ENCODE measurements at places on chromosomes 3 and 15.

- no peak for DNase-seq
Observed at GRCh38 chr15:48143856-48144255, 23.1 kb downstream of the SLC24A5 start.

- no peak for DNase-seq
Observed at GRCh38 chr3:101861212-101861788, 12.0 kb downstream of the NFKBIZ start.

- no peak for DNase-seq
Observed at GRCh38 chr3:10760199-10760598, 55.8 kb upstream of the SLC6A11 start.

- no peak for DNase-seq
Observed at GRCh38 chr3:57080171-57080570, 19.7 kb downstream of the SPATA12 start.

DNA sequence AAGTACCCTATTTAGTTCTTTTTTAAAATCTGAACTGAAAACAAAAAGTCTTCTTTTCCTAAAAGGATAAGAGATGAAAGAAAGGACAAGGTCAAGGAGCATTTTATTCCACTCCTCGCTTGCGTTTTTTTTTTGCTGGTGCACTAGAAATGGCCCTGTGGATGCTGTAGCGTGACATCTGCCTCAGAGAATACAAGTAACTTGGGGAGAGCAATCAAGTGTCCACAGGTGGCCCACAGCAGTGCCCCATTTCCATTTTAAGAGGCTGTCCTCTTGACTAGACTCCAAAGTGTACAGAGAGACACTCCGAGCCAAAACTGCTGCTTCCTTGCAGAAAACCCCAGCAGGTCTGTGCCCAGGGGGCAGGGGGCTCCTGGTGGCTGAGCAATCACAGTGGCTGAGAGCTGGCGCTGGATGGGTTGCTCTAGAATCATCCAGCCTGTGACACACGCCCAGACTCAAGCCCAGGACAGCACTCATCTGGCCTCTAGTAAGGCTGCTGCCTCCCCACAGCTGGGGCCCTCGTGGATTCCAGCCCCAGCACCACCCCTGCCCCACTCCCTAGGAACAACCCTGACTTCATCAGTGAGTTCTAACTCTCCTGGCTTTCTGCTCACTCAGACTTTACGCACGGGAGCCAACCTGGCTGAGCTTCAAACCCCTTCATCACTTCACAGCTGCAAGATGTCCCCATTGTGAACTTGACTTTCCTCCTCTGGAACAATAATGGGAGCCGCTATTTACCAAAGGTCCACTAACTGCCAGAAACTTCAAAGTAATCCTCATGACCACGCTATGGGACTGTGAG is 71.1 kb upstream of the SPATA12 start:
- DNase-seq: no peak

DNA sequence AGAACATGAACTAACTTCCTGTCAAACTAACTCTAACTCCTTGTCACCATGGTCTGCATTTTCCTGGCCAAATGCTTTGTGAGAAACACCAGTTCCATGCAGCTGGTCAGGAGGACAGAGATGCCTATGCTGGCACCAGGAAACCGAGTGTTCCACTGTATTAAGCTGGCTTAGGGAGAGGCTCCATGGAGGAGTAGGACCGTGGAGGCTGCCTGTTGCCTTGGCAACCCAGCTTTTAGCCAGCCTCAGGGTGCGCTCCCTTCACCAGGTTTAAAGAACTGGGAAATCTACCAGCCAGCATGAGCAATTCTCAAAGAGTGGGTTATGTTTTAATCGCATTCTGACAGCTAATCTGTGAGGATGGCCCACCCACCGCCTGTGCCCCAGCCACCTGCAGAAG is 394.1 kb downstream of the OCA2 start:
- DNase-seq: no peak

DNA sequence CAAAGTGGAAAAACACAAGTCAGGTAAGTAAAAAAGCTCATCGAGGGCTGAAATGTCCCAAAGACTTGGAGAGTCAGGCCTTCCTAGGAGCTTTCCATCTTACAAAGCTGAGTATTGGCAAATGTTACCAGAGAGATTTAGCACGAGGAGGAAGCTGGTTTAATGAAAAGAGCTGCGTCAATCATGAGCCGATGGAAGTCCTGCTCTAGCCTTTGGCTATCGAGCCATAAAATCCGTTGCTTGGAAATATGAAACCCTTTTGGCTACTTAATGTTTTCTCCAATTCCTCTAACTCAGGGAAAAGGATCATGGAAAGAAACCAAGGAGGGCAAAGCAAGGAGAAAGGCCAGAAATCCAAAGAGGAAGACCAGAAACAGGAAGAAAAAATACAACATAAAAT is 1074.6 kb downstream of the FHIT start:
- DNase-seq: no peak

GRCh38 chr3:102360183-102360860 is 74.5 kb upstream of the ZPLD1 start:
- no peak for DNase-seq

- DNase-seq: no peak
Observed at GRCh38 chr3:99949956-99950670, 132.5 kb downstream of the CMSS1 start.

- peak; percentile 6 for DNase-seq
Observed at GRCh38 chr3:53938645-53939044, 47.0 kb upstream of the SELENOK start.

DNA sequence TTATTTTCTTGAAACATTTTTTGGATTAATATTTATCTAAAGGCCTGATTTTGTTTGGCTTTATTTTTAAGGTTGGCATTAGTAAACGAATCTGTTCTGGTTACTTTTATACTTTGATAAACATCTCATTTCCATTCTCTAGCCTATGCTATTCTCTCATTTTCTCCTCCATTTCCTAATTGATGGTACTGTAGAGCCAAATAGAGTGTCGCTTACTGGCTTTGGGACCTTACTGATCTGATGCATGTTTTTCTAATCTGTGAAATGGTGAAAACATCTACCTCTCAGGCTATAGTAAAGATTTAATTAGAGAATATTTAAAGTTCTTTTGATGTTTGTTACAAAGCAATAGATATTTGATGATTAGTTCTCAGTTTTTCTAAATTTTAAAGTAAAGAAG is 1.6 kb downstream of the LNP1 start:
- no peak for DNase-seq

- DNase-seq: no peak
Observed at GRCh38 chr15:56866803-56867202, 51.6 kb upstream of the TCF12 start.

- no peak for DNase-seq
Observed at GRCh38 chr3:136078421-136079364, 113.2 kb downstream of the PPP2R3A start.

DNA sequence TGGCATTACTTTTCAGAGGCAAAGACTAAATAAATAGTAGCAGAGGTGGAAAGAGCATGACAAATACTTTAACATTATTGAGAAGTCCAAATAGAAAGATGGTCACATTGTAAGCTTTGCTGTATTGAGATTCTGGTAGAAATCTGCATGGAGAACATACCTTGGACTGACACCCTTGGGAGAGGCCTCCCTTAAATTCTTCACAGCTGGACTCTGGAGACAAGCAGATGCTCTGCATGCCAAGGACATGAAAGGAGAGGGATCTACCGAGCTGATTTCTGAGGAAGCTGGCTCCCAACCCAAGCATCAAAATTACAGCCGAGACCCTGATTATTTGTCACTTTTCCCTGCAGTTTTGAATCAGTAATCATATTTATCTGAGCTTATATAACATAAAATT is 212.5 kb upstream of the COL8A1 start:
- no peak for DNase-seq
